ENCODE measurements at places on chromosomes 1 and 21.

DNA sequence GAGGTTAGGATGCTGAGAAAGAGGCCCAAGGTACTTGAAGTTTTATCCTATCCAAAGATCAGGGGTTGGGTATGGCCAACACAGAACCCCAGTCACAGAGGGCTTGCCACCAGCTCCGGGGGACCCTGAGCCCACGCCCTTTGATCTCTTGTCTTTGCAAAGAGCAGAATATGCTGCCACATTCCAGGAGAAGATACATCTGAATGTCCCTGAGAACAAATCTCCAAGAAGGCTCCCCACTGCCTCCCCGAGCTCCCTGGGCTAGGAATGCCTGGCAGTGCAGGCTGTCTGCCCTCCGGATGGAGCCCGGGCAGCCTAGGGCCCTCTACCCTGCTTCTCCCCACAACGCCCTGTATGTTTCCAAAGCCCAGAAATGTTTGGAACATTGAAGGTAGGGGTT is 49.2 kb downstream of the AJAP1 start:
- DNase-seq = no peak

GRCh38 chr1:209863766-209864485 is 36.2 kb downstream of the UTP25 start:
- no peak for DNase-seq

DNA sequence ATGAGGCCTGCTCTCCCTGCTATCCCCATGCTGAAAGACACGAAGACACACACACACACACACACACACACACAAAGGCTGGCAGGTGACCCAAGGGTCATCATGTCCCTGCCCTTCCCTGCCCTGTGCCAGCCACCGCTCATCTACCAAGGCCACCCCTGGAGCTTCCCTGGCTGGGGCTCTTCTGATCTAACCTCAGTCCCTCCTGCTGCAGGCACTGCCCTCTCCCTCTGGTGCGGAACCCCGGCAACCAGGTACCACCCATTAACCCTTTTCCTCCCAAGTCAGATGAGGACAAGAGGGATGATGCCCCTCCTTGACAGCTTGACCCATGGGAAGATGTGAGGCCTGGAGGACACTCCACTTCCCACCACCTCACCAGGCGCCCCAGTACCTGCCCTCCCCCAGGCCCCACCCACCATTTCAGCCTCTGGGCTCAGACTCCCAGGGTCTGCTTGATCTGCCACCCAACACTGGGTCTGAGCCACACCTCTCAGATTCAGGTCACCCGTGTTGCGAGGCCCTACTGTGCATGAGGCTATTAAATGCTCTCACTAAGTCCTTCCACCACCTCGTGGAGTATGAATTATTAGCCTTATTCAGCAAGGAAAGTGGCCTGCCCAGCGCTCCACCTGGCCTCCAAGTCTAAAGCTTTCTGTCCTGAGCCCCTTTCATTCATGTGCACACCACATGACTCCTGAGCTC is 2.5 kb downstream of the SDC3 start:
- DNase-seq = no peak

- DNase-seq = no peak
Measured at GRCh38 chr1:181018901-181019681, 3.6 kb downstream of the STX6 start.

GRCh38 chr1:34474566-34474965 is 280.3 kb upstream of the GJB5 start:
- DNase-seq = no peak
